ENCODE measurements at places on chromosomes 2 and 18.

GRCh38 chr18:26653943-26654615, 105.7 kb upstream of the KCTD1 start:
- DNase-seq, result no peak

- DNase-seq, result no peak
These were observed 62.1 kb downstream of the PRKCE start for GRCh38 chr2:45713591-45713990.

DNA sequence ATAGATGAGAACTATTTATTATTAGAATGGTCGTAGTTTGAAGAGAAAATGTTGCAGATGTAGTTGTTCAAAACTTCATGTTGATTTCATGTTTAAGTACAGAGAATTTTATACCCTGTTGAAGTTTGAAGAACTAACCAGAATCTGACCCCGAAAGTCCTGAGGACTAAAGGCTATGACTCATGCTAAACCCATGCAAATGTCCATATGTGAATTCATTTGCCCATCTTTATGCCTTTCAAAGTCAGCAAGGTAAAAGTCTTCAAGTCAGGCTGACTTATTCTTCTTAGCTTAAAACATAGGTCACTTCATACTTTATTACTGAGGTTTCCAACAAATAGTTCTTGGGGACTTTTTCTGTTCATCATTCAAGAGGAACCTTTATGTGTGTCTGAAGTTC, 185.5 kb downstream of the CCDC85A start:
- no peak for DNase-seq

DNA sequence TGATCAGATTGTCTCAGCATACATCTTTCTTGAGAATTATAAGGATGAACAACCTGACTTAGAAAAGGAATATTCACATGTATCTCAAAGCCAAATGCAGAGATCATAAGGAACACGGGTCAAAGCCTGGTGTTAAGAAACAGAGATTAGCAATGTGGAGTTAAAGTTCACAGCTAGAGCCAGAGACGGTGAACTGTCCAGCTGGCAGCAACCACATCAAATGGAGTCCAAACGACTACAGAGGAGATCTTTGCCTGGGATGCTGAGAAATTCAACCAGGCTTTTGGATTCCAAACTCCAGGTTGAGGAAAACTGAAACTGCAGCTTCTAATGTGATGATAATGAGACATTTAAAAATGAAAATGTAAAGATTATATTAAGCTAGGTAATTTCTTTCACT, 939.9 kb upstream of the NXPH2 start:
- no peak for DNase-seq

DNA sequence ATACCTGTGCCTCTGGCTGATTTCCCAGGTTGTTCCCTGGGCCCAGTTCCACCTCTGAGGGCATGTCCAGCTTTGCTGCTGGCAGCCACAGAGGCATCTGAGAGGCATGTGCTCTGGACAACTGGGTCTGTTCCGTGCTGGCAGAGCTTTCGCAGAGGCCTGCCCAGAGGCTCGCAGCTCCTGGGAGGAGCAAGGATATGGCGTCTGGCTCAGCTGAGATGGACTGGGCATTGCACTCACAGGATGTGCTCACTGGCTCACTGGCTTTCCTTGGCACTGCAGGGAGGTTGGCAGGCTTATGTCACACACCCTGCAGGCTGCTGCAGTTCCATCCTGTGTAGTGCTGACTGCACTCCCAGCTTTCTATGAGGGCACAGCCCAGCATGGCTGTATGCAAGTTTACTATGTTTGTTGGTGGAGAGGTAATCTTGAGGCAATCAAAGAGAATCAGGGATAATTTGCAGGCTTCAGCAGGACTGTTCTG, 172.3 kb downstream of the PRKCE start:
- no peak for DNase-seq

DNA sequence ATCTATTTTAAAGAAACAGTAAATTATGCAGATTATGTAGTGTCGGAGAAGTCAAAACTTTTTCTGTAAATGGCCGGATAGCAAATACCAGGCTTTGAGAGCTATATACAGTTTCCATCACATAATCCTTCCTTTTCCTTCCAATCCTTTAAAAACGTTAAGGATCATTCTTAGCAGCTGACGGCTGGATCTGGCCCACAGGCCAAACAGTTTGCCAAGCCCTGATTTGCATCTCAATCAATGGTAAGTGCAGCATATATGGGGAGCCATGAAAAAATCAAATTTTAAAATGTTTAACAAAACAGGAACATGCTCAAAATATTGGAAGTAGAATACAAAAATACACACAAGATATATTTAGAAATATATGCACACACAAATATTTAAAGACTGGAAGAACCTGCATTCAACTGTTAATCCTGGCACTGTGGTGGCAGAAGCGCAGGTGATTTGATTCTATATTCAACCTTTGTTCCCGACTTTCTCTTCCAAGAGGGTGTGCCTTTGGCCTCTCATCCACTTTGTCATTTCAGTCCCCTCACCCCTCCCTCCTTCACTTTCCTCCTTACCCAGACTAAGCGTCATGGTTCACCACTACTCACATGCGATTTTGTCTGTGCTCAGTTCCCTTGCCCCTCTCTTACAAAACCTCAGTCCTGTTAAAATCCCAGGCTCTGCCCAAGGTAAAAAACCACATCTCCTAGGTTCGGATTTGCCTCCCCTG, 27.3 kb downstream of the NDUFA10 start:
- DNase-seq, result no peak

GRCh38 chr2:7599462-7600258, 682.4 kb downstream of the RNF144A start:
- no peak for DNase-seq

- no peak for DNase-seq
These were observed 273.1 kb upstream of the SLC8A1 start for GRCh38 chr2:40725040-40725439.
